ENCODE measurements at places on chromosomes 3 and 15.

- no peak for DNase-seq
These were observed 381.2 kb upstream of the ATP11B start for GRCh38 chr3:182412066-182412465.

GRCh38 chr3:193742628-193743027, 149.6 kb downstream of the OPA1 start:
- DNase-seq, result no peak

DNA sequence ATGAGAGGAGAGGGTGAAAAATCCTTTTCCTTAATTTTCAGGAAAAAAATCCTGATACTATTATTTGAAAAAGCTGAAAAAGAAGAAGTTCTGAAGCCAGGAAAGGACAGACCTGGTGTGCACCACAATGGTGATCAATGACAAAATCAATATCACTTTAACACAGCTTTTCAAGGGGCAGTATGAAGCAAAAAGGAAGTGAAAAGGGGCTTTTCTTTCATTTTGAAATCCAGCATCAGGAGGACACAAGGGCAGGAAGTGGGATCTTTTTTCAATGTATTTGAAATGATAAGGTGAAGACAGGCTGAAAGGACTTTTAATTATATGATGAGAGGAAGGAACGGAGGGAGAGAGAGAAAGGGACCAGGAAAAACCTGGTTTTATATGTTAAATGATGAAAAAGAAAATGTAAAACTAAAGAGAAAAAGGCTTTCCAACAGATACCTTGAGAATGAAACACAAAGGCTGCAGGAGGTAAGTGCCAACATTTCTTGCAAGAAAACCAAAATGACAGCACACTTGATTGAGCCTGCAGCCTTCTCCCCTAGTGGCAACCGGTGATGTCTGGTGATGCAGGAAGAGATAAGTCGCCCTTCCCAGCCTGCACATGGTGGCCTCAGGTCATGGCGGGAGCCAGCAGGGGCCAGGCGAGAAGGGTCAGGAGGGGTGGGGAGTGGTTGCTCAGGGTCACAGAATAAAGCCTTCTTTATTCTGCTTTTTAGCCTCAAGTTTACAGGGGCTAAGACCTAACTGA, 236.7 kb upstream of the WNT5A start:
- DNase-seq, result no peak

GRCh38 chr15:51403946-51404695, 62.7 kb downstream of the GLDN start:
- no peak for DNase-seq

DNA sequence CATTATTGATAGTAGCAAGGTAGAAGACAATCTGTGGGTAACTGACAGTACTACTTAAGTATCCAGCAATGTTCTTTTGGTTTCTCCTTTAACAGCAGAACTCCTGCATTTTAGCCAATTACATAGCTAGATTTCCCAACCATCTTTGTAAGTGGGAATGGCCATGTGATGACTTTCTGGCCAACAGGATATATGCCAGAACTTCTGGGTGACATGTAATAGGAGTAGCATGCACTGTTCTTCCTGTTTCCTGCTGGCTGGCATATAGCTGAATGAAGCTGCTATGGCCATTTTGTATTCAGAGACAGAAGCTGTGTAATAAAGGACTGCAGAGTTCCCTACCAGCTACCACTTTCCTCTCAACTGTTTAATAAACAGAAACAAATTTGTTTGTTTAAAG, 18.0 kb downstream of the SPICE1 start:
- DNase-seq, result no peak

DNA sequence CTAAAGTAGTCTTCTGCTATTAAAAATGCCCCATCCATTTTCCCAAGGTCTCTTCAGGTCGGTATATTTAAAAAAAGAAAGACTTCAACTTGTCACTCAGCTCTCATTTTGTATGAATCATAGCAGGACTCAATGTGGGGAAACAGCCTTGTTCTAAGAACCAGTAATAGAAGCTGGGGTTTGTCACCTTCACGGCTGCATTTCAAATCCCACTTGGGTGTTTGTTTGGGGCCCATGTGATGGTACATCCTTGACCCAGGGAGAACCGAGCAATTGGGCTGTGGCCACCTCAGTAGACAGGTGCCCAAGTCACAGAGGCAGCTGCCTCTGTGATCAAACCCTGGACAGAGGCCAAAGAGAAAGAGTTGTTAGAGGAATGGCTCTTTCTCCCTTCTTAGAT, 70.3 kb upstream of the ARL8B start:
- DNase-seq, result no peak

- DNase-seq, result no peak
These were observed 60.7 kb downstream of the B3GNT5 start for GRCh38 chr3:183313764-183314163.

- peak; percentile 56 for DNase-seq
These were observed 139.3 kb downstream of the FOXP1 start for GRCh38 chr3:71444028-71444860.

- DNase-seq, result no peak
These were observed 50.6 kb upstream of the PHLDB2 start for GRCh38 chr3:111808439-111808838.

GRCh38 chr3:8723612-8724011, 10.0 kb upstream of the CAV3 start:
- DNase-seq, result no peak

GRCh38 chr3:114721864-114722263, 425.2 kb downstream of the ZBTB20 start:
- DNase-seq, result no peak

GRCh38 chr3:192866804-192867203, 50.9 kb downstream of the MB21D2 start:
- no peak for DNase-seq

DNA sequence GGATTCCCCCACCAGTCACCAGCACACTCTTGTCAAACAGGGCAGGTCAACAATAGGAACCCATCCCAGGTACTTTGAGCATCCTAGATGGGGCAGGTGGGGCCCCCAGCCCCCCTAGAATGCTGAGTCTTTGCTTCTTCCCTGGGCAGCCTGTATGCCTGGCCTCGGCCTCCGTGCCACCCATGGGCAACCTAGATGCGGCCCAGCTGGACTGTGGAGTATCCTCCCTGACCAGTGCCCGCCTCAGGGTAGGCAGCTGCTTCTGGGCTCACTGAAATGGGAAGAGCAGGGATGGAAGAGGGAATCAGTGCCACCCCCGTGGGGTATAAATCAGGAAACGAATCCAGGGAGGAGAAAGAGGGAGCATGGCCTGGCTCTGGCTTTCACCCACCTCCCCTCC, 10.9 kb downstream of the DNAH1 start:
- no peak for DNase-seq

All from AG20443 (cell line).